Putamen (tissue), 1 donor: ENCODE measurements at places on chromosomes 12 and 14.
A peak's percentile ranks its signal among the peaks of the same experiment; 100 is the strongest.

GRCh38 chr12:30630076-30630978, 65.3 kb downstream of the IPO8 start:
- DNase-seq: no peak

GRCh38 chr12:2119266-2119665, 66.5 kb downstream of the CACNA1C start:
- no peak for DNase-seq

DNA sequence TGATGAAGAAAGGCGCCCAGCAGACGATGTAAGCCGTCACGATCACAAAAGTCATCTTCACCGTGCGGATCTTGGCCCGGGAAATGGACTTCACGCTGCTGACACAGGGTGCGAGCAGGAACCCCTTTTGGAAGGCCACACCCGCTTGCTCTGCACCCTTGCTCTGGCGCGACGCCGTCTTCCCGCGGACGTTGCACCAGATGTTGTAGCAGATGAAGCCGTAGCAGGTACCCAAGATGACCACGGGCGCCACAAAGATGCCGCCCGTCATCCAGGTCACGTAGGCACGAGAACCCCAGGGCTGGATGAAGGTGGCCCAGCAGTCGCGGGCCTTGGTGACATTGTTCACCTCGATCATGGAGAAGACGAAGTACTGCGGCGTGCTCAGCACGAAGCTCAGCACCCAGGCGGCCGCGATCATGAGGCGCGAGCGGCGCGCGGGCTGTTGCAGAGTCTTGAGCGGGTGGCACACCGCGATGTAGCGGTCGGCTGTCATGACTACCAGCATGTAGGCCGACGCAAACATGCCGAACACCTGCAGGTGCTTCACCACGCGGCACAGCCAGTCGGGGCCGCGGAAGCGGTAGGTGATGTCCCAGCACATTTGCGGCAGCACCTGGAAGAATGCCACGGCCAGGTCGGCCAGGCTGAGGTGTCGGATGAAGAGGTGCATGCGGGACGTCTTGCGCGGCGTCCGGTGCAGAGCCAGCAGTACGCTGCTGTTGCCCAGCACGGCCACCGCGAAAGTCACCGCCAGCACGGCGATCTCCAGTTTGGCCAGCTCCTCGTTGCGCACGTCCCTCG, 890 bp downstream of the AVPR1A start:
- no peak for DNase-seq

DNA sequence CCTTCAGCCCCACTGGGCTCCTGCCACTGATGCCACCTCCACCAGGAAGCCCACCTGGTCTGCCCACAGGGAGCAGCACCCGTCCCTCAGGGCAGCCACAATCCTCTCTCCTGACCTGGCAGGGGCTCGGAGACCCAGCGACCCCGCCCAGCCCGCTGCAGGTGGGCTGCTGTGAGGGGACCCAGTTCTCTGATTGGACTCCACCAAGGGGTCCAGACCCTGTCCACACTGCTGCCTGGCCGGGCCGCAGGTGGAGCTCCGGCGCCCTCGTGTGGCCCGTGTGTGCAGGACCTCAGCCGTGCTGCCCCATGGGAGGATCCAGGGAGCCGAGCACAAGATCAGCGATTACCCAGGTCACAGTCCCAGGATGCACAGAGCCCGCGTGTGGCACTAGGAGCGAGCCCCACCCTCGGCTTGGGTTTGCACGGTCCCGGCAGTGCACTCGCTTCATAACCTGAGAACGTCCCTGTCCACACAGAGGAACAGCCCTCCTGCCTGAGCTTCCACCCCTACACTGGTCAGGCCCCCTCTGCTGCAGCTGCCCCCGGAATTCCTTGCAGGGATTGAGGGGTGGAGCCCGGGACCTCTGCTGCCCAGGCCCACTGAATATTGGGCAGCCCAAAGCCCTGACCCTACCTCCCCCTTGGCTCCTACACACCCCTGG, 35.4 kb upstream of the TMEM179 start:
- peak; percentile 49 for DNase-seq

DNA sequence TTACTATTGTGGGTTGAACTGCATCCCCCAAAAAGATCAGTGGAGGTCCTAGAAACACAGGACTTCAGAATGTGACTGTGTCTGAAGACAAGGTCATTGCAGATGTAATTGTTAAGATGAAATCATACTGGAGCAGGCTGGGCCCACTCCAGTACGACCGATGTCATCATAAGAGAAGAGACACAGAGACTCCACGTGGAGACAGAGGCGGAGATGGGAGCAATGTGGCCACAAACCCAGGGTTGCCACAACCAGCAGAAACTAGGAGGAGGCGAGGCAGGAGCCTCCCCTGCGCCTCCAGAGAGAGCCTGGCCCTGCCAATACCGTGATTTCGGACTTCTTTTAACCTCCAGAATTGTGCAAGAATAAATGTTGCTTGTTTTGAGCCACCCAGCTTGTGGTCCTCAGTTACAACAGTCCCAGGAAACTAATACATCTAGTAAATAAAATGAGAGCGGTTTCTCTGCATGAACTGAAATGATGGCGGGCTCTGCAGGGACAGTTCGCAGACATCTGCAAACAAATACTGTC, 25.7 kb upstream of the FZD10 start:
- no peak for DNase-seq

GRCh38 chr12:52551216-52551865, 1.6 kb downstream of the KRT71 start:
- DNase-seq: no peak

DNA sequence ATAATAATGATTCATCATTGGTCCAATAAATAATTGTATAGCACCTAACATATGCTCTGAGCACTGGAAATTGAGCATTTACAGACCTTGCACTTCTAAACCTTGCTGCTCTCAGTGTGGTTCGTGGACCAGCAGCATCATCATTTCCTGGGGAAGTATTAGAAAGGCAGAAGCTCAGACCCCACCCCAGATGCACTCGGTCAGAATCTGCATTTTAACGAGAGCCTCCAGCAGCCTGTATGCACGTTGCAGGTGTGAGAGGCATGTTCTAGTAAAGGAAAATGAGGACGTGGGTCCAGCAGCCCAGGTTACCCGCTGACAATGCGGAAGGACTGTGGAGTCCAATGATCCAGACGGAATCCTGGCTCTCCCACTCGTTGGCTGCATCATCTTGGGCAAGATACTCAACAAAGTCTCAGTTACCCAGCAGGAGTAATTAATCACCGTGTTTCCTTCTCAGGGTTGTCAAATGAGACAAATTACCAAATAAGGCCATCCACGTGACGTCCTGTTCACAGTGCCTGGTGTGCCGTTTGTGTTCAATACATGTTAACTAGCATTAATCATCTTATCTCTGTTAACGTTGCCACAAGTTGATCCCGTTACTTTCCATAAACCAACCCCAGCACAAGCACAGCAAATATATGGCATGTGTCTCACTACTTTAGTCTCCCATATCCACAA, 49.2 kb upstream of the CCND2 start:
- no peak for DNase-seq

GRCh38 chr12:115049614-115050013, 365.6 kb upstream of the TBX3 start:
- no peak for DNase-seq

DNA sequence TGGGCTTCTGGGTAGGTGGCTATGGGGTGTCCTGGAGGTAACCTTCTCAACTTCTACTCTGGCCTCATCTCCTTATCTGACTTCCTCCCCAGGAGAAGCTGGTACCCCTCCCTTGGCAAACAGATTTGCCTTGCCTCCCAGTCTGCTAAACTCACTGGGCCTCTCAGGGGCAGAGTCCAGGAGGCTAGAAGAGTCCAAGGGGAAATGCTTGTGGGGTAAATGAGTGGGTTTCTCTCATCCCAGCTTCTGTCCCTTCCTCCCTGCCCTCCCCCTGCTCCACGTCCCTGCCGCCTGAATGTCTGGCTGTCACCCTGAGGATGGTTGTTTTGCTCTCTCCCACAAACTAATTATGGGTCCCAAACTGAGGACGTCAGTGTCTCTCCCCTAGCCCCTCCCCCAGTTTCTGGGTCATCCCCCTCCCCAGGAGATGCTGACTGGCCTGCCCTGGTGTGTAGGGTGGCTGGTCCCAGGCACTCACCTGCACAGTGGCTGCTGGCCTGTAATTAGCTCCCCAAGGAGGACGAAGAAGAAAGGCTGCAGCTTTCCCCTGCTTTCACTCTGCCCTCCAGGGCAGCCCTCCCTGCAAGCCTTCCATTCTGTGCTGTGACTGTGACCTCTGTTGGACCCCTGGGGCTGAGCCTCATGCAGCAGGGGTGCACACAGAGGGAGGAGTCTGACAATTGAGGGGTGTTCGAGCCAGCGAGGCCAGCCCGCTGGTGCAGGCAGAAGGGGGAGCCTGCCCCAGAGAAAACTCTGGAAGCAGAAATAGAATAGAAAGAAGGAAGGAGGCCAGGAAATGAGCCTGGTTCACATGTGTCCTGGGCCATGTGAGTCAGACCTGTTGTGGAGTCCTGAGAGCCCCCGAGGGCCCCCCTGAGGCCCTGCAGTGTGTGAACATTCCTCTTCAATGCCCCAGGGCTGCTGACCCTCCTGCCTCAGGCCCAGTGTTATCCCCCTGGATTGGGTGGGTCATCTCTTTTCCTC, at the start of gene LRP1-AS:
LRP1-AS (minus strand) TSS at position 659 of the 984 bp plus-strand sequence.
- DNase-seq: no peak

DNA sequence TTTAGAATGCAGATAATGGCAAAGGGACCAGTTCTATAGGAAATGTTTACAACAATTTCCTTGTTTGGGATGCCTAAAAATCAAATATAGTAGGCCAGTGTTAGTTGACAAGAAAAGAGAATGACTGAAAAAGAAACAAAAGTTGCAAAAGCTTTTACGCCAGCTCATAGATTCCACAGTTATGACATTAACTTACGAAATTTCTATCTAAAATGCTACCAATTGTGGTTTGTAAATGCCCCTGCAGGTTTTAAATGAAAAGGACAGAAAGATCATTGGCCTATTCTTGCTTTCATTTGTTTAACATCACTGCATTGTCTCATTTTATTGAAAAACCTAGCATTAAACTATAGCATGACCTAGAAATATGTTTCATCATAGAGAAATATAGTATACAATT, 345.8 kb downstream of the CCDC91 start:
- no peak for DNase-seq

DNA sequence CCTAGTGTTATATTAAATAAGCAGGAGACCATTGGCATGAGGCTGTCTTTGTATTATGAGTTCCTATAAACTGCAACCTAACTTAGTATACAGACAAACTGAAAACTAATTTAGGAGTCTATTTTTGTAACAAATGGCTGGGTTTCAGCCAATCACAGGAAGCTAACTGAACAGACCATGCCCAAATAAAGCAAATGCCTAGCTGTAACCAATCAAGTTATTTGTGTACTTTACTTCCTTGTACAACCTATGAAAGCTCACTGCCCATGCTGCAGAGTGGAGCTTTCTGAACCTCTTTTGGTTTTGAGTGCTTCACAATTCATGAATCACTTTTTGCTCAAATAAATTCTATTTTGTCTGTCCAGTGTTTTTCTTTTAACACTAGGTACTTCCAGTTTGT, 41.6 kb downstream of the GUCY2C start:
- DNase-seq: no peak

DNA sequence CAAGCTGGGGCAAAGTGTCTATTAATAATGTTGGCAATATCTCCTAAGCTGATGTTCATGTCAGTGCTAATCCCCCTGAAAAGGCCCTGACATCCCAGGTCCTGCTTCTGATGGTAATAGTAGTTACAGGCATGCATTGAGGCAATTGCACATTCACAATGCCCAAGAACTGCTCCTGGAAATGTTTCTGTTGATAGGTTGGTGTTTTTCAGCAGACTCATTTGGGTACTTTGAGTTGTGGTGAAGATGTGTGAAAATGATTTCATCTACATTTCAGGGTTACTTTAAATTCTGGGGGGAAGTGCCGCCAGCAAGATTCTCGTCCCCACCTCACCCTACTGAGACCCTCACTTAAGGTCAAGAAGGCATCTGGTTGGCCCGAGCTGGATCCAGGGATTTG, 92.9 kb downstream of the BBS10 start:
- no peak for DNase-seq

GRCh38 chr12:56189918-56190694, 823 bp upstream of the SMARCC2 start:
- DNase-seq: peak; percentile 86

DNA sequence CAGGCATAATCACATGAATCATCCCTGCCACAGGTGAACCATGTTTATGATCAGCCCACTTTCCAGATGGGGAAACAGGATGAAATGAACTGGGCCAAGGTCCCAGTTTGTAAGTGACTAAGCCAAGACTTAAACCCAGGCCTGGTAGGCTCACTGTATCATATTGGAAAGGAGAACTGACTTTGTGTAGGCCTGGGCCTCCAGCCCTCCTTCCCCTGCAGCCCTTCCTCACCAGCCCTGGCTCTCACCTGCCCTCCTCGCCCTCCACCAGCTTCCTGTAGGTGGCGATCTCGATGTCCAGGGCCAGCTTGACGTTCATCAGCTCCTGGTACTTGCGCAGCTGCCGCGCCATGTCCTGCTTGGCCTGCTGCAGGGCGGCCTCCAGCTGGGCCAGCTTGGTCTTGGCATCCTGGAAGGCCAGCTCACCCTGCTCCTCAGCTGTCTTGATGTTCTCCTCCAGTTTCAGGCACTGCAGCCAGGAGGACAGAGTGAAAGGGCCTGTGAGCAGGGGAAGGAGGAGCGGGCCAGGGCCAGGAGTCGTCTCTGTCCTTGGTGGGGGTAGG, 19.8 kb downstream of the KRT80 start:
- DNase-seq: no peak

- no peak for DNase-seq
Measured at GRCh38 chr14:65303899-65304222, 108.7 kb upstream of the FUT8 start.

GRCh38 chr12:105986779-105987684, 151.7 kb downstream of the NUAK1 start:
- DNase-seq: no peak

DNA sequence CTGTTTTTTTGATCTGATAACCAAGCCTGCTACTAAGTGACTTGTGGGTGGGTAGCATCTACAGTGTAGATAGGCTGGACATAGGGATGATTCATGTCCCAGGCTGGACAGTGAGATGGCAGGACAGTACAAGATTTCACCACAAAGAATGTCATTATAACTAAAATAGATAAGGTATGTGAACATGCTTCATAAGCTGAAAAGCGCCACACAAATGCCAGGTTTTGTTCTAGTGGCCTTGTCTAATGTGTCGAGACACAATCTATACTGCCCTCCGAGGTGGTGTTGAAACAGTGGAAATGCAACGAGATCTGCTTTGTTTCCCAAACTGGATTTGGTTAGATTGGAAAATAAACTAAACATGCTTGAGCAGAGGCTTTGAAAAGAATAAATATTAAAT, 4.4 kb downstream of the LGALS3 start:
- DNase-seq: no peak

GRCh38 chr12:113289361-113289760, 45.5 kb downstream of the SLC8B1 start:
- no peak for DNase-seq
